ENCODE measurements at places on chromosomes 1 and 21.

DNA sequence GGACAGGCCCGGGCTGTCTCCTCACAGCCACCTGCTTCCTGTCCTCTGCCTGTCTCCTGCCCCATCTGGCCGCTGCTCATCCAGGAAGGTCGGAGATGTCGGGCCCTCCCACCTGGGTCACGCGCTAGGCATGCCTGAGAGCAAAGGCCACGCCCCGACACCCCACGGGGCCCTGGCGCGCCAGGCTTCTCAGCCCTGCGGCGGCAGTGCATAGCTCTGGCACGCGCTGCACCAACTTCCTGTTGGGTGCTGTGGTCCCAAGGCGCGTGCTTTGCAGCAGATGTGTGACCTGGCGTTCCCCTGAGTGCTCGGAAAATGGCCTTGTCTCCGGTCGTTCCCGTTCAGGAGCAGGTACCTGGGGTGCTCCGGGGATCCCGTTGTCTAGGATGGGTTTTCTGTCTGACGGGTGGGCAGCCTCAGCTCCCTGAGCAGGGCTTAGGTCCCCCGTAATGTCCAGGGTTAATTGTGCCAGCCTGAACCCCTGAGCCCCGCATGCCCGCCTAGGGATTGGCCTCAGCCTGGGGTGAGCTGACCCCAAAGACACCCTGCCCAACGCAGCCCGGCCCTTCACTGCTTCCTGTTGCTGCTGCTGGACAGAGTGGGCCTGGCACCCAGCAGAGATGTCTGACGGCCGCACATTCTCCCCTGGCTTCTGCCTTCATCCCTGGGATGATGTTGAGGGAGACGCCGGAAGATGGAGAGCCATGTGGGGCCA, 19.4 kb upstream of the KCNAB2 start:
- peak; percentile 95 for DNase-seq

GRCh38 chr1:10687782-10688408, 108.6 kb downstream of the CASZ1 start:
- DNase-seq, result peak; percentile 93

- DNase-seq, result no peak
Measured at GRCh38 chr1:194043984-194044755, 857.8 kb upstream of the B3GALT2 start.

DNA sequence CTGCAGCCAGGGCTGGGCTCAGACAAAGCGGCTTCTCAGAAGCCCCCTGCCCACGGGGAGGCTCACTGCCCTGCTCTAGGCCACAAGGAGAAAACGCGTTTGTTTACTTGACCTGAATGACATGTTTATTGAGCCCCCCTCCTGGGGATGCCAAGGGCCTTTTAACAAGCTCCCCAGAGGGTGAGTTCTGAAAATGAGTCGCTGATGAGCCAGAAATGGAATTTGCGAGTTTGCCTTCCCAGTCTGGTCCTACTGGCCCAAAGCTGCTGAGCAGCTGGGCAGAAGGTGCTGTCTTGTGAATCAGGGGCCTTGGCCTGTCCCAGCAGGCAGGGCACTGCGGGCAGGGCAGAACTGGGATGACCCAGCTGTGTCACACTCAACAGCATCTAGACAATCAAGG, 120.6 kb downstream of the SYF2 start:
- no peak for DNase-seq

- no peak for DNase-seq
Measured at GRCh38 chr1:111487133-111487532, 13.3 kb downstream of the C1orf162 start.

GRCh38 chr1:3858231-3858981, 1.1 kb downstream of the DFFB start:
- peak; percentile 30 for DNase-seq

DNA sequence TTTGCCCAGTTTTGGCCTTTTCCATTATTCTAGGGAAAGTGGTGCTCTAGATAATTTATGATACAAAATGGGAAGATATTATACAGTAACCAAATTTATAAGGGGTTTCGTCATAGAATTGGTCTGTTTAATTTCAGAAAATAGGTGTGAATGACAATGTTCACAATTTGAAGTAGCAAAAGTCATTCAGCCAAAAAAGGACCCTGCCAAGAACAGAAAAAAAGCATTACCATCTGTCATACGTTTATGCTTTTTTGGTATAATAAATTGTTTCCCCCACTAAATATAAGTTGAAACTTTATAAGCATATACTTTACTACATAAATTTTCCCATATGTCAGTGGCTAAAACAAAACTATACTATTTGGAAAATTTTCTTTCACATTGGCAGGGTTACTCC, 4.5 kb upstream of the SPAG17 start:
- no peak for DNase-seq

DNA sequence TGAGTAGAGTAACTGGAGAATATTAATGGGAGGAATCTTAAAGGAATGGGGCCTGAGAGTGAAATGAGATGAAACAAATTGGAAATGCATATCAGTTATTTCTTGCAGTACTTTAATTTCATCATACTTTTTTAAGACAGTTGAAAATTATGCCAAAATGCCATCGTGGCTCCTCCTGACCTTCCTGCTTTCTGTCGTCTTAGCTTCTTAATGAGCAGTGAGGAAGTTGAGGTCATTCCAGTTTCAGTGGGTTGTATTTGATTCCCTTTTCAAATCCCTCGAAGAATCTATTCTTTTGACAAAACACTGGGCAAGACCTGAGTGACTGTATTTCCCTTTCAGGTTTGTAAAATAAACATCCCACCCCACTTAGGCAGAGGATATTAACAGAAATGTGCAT, 134.9 kb upstream of the MAP1LC3C start:
- no peak for DNase-seq

GRCh38 chr1:205792481-205792881, 17.2 kb upstream of the RAB29 start:
- peak; percentile 69 for DNase-seq

GRCh38 chr1:103461161-103462105, 64.1 kb upstream of the RNPC3 start:
- DNase-seq, result peak; percentile 23

DNA sequence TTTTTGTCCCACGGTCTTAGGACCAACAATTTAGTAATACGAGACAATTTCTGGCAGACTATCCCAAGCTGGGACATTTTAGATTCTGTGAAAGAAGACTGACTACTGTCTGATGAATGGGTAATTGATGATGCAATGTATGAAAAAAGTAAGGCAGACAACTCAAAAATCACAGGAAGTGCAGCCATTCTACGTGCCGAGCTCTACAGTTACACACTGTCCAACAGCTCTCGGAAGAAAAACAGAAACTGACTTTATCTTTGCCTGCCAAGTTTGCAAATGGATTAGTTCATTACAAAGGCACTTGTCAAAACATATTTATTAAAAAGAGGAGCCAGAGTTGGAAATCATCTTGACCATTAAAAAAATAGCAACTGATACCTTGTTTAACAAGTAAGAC, 31.3 kb downstream of the ZBTB8B start:
- DNase-seq, result no peak

GRCh38 chr1:105664495-105664894, 1392.0 kb upstream of the PRMT6 start:
- no peak for DNase-seq

- no peak for DNase-seq
Measured at GRCh38 chr1:41681331-41682098, 197.0 kb upstream of the EDN2 start.

DNA sequence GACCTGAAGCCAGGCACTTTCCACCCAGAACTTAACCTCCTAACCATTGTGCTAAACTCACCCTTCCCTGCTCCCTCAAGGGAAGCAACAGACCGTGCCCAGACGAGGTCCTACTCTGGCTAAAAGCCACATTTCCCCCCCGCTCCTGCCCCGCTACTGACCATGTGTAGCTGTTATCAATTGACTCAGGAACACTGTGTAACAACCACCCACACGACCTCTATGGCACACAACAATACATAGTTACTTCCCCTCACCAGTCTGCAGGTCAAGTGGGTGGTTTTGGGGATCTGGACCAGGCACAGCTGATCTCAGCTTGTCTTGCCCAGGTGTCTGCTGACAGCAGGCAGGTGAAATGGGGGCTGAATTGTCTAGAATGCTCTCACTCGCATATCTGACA, 40.1 kb downstream of the CAMK2N1 start:
- DNase-seq, result no peak

- no peak for DNase-seq
Measured at GRCh38 chr1:234123867-234124266, 219.4 kb downstream of the SLC35F3 start.

- no peak for DNase-seq
Measured at GRCh38 chr1:178028841-178029481, 59.1 kb upstream of the SEC16B start.

- DNase-seq, result no peak
Measured at GRCh38 chr21:34554227-34554626, 42.2 kb upstream of the KCNE1 start.

GRCh38 chr1:43438576-43438952, 15.2 kb downstream of the HYI start:
- DNase-seq, result no peak

- no peak for DNase-seq
Measured at GRCh38 chr1:190353538-190354101, 124.0 kb downstream of the BRINP3 start.

GRCh38 chr1:21754583-21754982, 28.4 kb downstream of the USP48 start:
- no peak for DNase-seq

DNA sequence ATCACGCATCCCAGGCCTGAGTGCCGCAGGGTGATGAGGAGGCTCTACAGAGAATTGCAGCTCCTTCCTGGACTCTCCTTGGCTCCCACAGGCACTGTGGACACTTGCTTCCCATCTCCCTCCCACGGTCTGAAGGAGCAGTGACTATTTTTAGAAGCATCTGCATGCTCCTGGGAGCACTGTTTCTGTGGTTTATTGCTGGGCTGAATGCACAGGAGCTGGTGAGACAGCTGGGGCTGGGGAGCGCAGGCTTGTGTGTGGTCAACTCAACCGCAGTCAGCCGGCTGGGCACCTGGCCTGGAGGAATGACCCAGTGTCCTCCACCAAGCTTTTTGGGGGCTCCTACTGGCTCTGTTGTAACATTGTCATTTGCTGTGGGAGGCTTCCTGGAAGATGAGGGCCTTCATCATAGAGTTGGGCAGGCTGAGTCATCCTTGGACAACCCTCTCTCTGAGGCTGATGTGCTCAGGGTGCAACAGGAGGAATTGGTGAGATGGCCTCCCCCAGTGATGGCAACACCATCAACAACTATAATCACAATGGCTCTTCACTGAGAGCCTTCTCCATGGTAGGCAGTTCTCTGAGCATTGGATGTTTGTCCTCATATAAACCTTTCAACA, 1.7 kb downstream of the NFASC start:
- DNase-seq, result no peak

DNA sequence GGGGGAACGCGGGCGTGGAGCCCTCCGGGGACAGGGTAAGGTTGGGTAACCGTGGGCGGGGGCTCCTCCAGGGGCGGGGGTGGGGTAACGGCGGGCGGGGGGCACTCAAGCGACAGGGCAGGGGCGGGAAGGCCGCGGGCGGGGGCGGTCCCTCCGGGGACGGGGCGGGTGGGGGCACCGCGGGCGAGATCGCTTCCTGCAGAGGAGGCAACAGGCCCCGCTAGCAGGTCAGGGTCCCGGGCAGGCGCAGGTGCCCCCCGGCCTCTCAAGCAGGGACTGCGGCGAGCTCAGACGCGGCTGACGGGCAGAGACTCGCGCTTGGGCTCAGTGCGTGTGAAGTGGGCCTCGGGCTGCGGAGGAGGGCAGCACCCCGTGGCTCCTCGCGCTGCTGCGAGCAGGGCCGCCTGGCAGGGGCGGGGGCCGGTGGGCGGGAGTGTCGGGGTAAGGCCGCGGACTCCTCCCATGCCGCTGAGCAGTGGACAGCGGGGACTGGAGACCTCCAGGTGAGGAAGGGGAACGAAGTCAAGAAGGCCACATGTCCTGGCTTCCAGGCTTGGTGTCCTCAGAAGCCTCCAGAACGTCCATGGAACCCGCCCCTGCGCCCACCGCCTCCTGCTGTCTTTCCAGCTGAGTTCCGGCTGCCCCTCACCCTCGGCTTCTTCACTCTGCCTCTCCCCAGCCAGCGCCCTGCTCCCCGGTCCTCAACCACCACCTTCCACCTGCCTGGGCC, 627 bp upstream of the GNB1 start:
- peak; percentile 82 for DNase-seq

DNA sequence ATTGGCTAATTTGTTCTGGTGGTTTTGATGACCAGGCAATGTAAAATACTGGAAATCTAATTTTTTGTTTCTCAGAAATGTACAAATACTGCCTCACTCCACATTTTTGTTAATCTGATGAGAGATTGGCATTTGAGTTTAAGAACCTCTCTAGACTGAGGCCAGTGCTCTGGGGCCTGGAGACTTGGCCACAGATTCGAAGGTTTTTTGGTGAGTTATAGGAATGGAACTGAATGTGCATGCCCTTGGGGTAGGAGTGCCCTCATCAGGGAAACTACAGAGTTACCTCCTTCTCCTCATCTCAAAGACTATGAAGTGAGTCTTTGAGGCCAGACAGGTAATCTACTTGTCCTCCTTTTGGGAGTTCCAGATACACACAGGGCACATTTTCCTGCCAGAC, 347.9 kb downstream of the LTN1 start:
- DNase-seq, result no peak

DNA sequence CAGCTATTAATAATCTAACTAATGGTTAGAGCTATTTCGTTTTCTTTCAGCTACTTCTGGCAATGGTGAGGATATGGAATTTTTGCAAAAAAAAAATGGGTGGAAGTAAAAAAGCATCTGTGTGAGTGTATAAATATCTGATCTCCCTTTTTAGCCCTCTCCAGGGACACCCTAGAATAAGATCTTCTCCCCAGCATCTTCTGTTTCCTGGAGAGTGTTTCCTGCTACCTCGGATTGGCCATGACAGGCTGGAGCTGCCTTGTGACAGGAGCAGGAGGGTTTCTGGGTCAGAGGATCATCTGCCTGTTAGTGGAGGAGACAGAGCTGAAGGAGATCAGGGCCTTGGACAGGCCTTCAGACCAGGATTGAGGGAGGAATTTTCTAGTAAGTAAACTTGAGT, 23.8 kb downstream of the HSD3B2 start:
- DNase-seq, result no peak

- no peak for DNase-seq
Measured at GRCh38 chr1:153032073-153032472, 1.1 kb downstream of the SPRR1B start.

DNA sequence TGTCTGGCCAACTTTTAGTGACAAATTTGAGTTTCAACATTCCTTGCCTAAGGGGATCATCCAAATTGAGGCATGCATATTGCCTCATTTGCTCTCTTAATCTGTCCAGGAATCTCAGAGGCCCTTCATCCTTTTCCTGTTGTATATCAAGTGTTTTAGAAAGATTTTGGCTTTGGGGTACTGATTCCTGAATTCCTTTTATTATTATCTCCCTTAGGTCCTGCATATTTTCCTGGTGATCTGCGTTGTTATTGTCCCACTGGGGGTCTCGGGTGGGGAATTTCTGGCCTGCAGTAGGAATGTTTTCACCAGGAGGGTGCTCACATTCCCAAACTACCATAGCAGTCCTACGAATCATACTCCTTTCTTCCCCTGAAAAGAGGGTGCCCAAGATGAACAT, 4.4 kb upstream of the AADACL3 start:
- no peak for DNase-seq

- DNase-seq, result no peak
Measured at GRCh38 chr1:186541003-186541402, 80.1 kb upstream of the PDC start.

DNA sequence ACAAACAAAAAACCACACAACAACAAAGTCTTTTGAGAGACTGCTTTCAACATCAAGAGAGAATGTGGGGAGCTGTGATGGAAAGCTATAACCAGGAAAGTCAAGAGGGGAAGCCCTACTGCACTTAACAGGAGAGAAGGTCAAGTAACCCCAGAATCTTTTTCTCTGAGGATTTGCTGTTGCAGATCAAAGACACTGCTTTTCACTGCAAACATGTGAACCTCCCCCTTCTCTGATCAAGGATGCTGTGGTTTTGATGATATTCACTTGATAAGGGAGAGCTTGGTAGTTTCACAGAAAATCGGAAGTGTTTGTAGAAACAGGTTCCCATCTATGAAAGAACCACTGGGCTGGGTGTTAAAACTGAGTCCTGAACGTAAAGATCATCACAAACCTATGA, 4.8 kb downstream of the ETV3 start:
- no peak for DNase-seq
